ENCODE measurements at places on chromosomes 4 and X. TPM values are rescaled to one million over a fixed set of nuclear protein-coding genes. Genes with fewer than 3 reads are reported as not detected.

NAP1L2 gene
- 4.7 TPM for total RNA-seq

POF1B gene
- 18.7 TPM for total RNA-seq

GPM6B gene
- total RNA-seq = 15.7 TPM

HPSE gene
- total RNA-seq = 1.7 TPM

ACE2 gene
- 0.49 TPM for total RNA-seq

H2BW1 gene
- not detected for total RNA-seq

TMEM47 gene
- total RNA-seq = 44.7 TPM

MAGEA2B gene
- not detected for total RNA-seq

PHKA2 gene
- total RNA-seq = 29.5 TPM

SLC25A4 gene
- total RNA-seq = 14.0 TPM

UGT2B15 gene
- not detected for total RNA-seq

PDE6B gene
- 4.2 TPM for total RNA-seq

CCSER1 gene
- total RNA-seq = 8.1 TPM

GAB3 gene
- total RNA-seq = 7.6 TPM

MAD2L1 gene
- total RNA-seq = 2.0 TPM

TBC1D8B gene
- total RNA-seq = 4.7 TPM

ADGRG2 gene
- 2.0 TPM for total RNA-seq

PPP1R3F gene
- 18.9 TPM for total RNA-seq

MAOB gene
- 13.8 TPM for total RNA-seq

FAM53A gene
- total RNA-seq = 13.8 TPM

VCX gene
- total RNA-seq = not detected

ZNF674 gene
- 5.2 TPM for total RNA-seq

MCF2 gene
- 0.25 TPM for total RNA-seq

TMEM192 gene
- 7.1 TPM for total RNA-seq

MAGEC1 gene
- total RNA-seq = not detected

CT55 gene
- not detected for total RNA-seq

HHIP gene
- total RNA-seq = 0.25 TPM

GDPD2 gene
- not detected for total RNA-seq

PABPC4L gene
- 3.7 TPM for total RNA-seq

HELT gene
- total RNA-seq = not detected

CCKAR gene
- total RNA-seq = 0.74 TPM

POLN gene
- 3.9 TPM for total RNA-seq

PNMA5 gene
- not detected for total RNA-seq

TMEM156 gene
- not detected for total RNA-seq

TEX11 gene
- not detected for total RNA-seq

CSAG1 gene
- total RNA-seq = not detected

NPY5R gene
- not detected for total RNA-seq

SPRY1 gene
- 185 TPM for total RNA-seq

ZCCHC13 gene
- total RNA-seq = not detected

TACR3 gene
- not detected for total RNA-seq

COX7B2 gene
- total RNA-seq = not detected
